ENCODE measurements at places on chromosomes 7 and 10.

GRCh38 chr7:91416155-91416865, 152.1 kb downstream of the FZD1 start:
- DNase-seq = no peak

DNA sequence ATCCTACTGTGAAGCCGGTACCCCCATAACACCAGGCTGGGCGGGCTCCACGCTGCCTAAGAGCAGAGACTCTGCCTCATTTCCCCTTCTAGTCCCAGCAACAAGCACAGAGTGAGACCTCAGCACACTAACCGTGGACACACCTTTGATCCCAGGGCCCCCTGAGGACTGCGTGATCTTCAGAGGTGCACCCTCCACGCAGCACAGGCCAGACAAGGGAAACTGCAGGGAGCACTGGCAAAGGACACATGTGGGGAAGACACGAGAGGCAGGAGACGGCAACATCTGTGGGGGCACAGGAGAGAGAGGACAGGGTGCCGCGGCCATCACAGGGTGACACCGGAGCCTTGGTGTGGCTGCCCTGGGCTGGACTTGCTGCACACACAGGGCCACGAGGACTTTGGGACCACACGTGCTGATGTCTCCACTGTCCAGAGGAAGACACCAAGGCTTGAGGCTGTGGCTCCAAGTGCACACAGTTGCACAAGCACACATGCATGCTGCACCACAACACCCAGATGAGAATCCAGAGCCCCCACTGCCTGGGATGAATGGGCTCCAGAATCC, 128.8 kb downstream of the PTPRN2 start:
- DNase-seq = no peak

DNA sequence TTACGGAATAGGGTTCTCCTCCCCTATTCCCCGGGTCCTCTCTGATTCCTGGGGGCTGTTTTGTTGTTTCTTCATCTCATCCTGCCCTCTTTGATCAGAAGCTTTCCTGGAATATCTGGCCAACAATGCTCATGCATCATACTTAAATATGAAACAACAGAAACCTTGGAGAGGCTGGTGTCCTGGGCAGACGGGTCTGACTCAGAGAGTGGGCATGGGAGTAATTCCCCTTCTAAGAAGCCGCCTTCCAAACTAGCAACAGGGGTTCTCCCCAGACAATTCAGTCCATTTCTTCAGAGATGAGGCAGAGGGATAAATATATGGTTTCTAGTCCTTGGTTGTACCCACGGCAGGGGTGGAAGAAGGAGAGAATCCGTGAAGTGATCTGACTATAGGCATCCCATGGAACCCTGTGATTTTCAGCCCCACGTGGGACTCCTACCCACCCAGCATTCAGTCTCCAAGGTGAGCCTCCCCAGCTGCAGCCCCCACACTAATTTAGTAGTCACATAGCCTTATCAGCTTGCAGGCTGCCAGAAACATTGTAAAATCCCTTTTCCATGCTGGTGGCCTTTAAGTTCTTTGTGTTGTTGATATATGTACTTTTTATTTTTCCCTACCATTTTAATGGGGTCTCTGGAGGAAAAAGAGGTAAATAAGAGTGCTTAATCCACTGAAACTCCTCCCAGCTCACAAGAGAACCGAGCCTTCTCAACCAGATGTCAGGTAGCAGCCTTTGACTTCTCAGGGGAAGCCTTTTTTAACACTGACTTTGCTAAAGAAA, 119.2 kb downstream of the SFMBT2 start:
- DNase-seq = no peak

GRCh38 chr10:69816521-69816920, 14.8 kb downstream of the COL13A1 start:
- no peak for DNase-seq

DNA sequence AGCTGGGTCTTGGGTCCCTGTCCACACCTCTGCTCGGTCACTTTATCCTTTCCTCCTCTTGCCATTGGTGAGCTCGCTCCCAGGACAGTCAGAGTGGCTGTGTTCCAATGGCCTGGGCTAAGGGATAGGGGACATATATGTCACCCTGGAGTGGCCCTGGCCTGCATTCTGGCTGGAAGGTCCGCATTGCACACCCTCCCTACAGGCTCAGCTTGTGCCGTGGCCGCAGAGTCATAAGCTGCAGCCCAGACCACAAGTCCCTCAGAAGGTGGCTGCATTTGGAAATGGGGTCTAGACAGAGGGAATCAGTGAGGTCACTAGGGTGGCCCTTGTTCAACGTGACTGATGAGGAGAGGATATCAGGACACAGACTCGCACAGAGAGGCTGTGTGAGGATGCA, 363.8 kb upstream of the SHH start:
- DNase-seq = no peak

- DNase-seq = no peak
These were observed 40.7 kb upstream of the TOMM7 start for GRCh38 chr7:22863156-22863899.

GRCh38 chr10:124237282-124237961, 144.0 kb upstream of the CHST15 start:
- no peak for DNase-seq

DNA sequence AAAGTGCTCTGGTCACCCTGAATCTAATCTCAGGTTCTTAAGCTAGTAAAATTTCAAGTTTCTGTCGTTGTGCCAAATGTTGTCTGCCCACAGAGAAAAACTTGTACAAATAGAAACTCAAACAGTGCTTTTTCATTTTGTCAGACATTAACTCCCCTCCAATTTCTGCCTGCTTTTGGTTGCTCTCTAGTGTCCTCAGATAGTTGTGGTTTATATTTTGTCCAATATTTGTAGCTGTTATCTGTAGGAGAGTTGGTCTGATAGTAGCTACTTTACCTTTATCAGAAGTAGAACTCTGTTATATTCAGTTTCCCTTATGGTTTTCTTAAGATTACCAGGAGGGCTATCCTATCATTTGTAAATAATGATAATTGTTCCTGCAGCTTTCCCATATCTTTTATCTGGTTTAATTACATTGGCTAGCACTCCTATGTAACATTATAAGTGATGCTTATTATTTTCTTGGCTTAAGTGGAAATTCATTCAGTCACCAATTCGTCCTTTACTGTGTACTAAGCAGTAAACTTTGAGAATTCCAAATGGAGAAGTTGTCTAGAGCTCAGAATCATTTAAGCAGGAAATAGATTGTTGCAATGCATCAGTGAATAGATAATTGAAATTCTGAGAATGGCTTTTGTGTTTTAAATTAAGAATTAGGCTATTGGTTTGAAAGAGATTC, 91.0 kb downstream of the ANKIB1 start:
- no peak for DNase-seq

- no peak for DNase-seq
These were observed 127.2 kb upstream of the SLC25A13 start for GRCh38 chr7:96449094-96449493.

DNA sequence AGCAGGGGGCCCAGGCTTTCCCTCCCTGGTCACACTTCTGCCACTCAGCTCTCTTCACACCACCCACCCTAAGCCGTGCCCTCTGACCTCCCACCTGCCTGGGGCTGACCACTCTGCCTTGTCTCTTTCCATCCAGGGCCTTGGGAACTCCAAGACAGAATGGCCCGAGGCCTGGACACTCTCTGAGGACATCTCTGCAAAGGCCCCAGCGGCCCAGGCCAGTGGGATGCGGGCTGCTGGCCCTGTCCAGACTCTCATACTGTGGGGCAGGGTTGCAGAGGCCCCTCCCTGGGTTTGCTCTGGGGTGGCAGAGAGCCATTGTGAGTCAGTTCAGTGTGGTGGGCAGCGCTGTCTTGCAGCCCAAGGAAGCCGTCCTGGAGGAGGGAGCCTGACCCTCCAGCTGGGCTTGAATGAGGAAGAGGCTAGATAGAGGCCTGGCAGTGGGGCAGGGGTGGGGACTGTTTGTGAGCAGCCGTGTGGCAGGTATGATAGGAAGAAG, 39.9 kb upstream of the RABGEF1 start:
- DNase-seq = no peak

DNA sequence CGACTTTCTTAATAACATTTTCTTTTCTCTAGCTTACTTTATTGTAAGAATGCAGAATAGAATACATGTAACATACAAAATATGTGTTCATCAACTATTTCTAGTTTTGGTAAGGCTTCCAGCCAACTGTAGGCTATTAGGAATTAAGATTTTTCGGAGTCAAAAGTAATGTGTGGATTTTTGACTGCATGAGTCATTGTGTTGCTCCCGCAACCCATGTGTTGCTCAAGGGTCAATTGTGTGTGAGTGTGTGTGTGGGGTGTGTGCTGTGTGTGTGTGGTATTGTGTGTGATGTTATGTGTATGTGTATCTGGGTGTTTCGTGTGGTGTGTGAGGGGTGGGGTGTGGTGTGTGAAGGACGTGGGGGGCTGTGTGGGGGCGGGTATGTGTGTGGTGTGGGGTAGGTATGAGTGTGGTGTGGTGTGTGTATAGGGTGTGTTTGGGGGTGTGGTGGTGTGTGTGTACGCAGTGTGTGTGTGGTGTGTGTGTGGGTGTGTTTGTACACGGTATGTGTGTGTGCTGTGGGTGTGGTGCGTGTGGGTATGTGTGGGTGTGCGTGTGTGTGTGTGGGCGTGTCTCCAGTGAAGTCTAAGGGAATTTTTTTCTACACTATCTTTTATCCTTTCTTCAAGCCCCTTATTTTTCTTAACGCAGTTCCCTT, 60.5 kb downstream of the RSU1 start:
- DNase-seq = no peak

- DNase-seq = no peak
These were observed at the start of gene IFIT3 for GRCh38 chr10:89327803-89328441. Gene IFIT3, plus strand, starts transcription at chr10:89327997. Its CDS starts 77 bp downstream, at chr10:89328074.

DNA sequence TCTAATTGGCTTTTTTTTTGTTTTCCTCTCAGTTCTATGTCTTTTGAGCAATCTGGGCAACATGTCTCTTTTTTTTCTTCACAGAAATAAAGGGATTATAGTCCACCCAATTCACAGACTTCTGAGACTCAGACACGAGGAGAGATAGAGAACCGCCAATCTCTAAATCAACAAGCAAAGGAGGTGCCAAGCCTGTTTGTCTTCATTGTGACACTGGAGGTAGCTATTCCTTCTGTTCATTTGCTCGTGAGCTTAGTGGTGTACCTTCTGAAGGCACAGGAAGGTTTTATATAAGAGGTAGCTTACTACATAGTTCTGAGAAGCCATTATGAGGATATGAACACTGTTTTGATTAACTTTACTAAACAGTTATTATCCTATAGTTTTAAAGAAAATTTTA, 6.1 kb downstream of the EPHB6 start:
- no peak for DNase-seq

- DNase-seq = no peak
These were observed 63.0 kb downstream of the ZNF22 start for GRCh38 chr10:45063591-45064231.

- DNase-seq = no peak
These were observed 183.5 kb upstream of the STEAP4 start for GRCh38 chr7:88490161-88490560.

DNA sequence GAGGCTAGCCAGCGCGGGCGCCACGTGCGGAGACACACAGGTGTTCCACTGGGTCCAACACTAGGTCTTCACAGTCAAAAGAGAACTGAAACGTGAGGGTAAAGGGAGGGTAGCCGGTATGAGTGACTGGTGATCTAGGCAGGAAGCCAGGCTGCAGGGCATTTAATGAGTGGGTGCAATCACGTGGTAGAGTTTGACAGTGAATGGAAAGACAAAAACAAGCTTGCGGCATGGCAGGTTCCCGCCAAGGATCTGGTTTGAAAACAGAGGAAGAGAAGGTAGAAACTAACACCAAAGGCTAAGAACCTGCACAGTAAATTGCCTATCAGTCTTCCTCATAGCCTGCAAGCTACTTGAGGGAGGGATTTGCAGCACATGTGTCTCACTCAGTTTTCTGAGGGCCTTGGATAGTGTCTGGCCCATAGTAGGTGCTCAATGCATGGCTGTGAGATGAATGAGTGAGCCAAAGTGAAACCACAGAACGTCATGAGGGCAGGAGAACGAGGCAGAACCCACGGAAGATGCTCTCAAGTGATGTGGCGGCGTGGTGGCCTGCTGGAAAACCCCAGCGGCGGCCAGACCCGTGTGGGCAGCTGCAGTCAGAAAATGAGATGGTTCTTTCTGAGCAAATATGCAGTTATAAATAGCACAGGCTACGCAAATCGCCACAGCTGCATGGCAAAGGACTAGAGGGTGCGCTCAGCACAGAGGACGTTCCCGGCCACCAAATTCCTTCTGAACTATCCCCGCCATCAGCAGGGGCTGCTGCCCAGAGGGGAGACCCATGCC, 183.6 kb upstream of the NFE2L3 start:
- DNase-seq = peak; percentile 57

DNA sequence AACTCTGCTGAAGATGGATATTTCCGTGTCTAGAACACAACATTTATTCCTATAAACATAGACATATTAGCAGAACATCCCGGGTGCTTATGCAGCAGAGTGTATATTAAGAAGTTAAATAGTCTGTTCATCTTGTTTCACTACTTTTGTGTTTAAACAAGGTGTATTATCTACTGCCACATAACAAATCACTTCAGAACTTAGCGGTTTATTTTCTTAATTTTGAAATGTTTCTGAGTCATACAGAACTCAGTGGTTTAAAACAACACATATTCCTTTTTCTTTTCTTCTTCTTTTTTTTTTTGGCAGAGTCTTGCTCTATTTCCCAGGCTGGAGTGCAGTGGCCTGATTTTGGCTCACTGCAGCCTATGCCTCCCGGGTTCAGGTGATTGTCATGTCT, 25.8 kb downstream of the DENND10 start:
- DNase-seq = no peak

DNA sequence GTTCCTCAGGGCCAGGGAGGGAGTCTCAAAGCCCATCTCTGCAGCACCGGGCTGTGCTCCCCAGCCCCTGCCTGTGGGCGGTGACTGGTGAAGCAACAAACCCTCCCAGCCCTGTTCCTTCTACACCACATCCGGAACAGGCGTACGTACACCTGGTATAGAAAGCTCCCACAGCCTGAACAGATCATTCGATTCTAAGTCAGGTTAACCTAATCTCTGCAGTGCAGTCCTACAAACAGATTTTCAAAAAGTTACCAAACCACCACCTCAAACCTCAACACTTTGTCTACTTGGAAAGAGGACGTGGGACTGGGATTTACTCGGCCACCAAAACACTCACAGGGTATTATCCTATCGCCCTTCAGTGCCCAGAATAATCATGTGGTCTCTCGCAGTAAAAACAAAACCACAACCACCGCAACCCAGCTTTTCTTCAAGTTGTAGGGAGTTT, 238.4 kb downstream of the DIP2C start:
- peak; percentile 35 for DNase-seq

- no peak for DNase-seq
These were observed 14.8 kb upstream of the LSM8 start for GRCh38 chr7:118169146-118169545.

- DNase-seq = no peak
These were observed 295.2 kb upstream of the MGMT start for GRCh38 chr10:129171812-129172211.

GRCh38 chr10:59342723-59343122, 19.6 kb downstream of the FAM13C start:
- no peak for DNase-seq

GRCh38 chr7:4675771-4676367, 6.2 kb upstream of the FOXK1 start:
- DNase-seq = no peak

- no peak for DNase-seq
These were observed 782 bp downstream of the POU6F2 start for GRCh38 chr7:38978491-38978890.

All from stimulated activated CD8-positive, alpha-beta memory T cell treated with anti-CD3 and anti-CD28 coated beads, Interleukin-15, amount 100 ng/mL, for 48 hours (primary cell).